ENCODE measurements at places on chromosomes 5 and 9.
A peak's percentile ranks its signal among the peaks of the same experiment; 100 is the strongest.

GRCh38 chr5:159547466-159548195, 217.3 kb upstream of the IL12B start:
- DNase-seq, result no peak

DNA sequence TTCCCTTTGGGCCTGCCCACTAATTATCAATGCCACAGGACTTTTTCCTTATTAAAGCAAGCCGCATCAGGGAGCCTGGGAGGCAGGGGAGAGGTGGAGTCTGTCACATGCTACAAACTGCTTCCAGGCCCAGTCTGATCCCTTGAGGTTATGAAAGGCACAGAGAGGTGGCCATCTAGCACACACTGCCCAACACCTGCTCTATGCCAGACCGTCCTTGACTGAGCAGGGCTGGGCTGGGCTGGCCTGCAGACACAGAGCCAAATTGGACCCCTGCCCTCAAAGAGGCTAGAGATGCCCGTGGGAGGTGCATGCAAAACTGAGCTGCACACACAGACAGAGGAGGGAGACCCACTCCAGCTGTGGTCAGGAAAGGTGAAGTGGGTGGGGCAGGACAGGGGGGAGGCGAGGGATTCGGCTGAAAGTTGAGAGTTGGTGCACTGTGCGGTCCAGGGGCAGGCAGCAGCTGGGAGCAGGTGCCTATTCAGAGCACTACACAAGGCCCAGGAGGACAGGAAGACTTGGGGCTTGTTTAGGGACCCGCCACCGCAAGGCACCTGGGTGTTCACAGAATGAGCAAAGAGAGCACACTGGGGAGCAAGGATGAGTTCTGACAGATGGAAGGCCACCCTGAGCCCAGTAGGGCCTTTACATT, 36.4 kb upstream of the TCF7 start:
- DNase-seq, result no peak

DNA sequence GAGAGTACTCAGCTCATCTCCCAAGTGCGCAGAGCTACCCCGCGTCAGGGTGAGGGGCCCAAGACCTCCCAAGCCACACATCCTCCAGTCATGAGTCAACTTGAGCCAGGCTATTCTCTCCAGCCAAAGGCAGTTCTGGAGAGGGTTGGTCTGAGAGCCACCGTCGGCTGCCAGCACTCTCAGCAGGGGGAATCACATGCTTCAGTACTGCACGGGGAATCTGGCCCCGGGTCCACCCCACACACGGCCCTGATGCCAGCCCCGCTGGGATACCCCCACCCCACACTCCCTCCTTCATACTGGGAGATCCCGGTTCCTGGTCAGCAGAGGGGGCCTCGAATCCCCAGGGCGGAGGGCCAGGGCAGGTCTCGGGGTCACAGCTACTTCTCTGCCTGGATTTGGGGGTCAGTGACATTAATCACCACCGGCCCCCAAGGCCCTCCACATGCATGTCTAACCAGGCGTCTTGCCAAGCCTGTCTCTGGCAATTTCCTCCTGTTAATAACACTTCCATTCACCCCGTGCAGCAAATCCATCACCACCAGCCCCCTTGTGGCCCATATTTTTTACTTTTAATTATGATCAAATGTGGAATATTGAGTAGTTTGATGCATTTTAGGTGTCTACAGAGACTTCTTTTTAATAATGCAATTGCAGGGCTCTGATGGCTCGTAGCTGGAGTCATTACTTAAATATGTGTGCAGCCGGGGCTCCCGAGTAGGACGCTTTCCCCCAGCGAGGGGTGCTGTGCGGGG, 102.9 kb upstream of the PPP1R26 start:
- peak; percentile 46 for DNase-seq

- DNase-seq, result no peak
Observed at GRCh38 chr9:130948266-130948665, 9.2 kb upstream of the FIBCD1 start.

- DNase-seq, result no peak
Observed at GRCh38 chr5:73626814-73627313, 868 bp downstream of the ARHGEF28 start.

DNA sequence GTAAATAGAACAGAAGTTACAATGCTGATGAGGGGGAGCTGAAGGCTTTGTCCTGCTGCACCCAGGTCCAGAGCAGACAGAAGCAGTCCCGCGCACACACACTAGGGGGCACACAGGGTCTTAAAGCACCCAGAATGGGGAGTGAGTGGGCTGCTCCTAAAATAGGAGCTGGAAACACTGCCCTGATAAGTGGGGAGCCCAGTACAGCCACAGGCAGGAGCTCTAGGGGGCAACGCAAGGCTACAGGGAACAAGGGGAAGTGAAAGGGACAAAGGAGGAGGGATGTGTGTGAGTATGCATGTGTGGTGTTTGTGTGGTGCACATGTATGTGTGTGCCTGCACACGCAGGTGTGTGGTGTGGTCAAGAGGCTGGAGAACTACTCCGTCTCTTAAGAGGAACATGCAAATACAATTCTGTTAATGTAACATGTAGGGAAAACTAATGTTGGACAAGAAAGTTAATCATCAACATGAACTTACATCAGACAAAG, 191.5 kb downstream of the ROR2 start:
- DNase-seq, result peak; percentile 20

GRCh38 chr9:110241260-110241857, 14.9 kb downstream of the TXN start:
- DNase-seq, result no peak

GRCh38 chr9:129735546-129735945, 17.3 kb downstream of the PTGES start:
- DNase-seq, result no peak

- DNase-seq, result no peak
Observed at GRCh38 chr5:14396737-14397136, 184.9 kb upstream of the OTULINL start.

- DNase-seq, result no peak
Observed at GRCh38 chr9:117459913-117460312, 45.1 kb upstream of the ASTN2 start.

DNA sequence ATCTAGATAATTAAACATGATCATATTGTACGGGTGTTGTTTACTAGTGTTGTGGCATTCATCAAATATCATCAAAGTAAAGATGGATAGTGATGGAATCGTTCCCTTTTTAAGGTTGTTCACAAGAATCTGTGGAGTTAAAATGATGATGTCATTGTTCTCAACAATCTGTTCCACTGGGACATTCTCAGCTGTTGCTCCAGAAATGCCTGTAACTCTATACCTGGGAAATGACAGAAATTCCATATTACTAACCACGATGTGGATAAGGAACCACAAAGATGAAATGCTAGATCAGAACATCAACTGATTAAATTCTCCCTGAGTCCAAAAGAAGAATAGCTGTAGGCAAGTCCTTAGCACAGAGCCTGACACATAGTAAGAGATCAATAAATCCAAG, 38.0 kb downstream of the RIGI start:
- no peak for DNase-seq

GRCh38 chr5:138352722-138353559, 456 bp downstream of the KDM3B start:
- no peak for DNase-seq

GRCh38 chr9:82961504-82962125, 101.3 kb downstream of the RASEF start:
- DNase-seq, result peak; percentile 89

GRCh38 chr5:80566711-80567259, 3.3 kb downstream of the ANKRD34B start:
- no peak for DNase-seq

DNA sequence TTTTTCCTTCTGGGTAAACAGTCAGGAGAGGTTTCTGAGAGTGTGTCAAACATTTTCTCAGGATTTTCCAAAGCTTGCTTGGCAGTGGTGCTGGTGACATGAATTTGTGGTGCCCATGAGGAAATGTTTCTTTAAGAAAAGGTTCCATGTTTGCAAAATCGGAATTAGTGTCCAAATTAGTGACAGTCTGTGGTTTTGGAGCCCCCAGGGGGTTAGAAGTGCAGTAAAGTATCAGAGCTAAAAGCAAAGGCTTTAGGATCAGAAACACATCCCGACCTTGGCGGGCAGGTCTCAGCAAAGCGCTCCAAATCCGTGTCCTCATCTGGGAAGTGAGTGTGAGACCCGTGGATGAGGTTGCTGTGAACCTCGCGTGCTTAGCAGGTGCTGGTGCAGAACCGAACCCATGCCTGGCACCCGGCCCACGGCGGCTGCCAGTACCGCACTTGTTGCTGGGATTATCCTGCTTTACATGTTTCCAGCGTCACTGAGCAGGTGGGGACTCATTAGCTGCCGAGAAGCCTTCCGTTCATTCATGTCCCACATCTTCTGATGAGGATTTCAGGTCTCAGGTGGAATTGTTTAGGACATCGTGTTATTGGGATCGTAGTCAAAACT, 70.8 kb upstream of the COL5A1 start:
- no peak for DNase-seq

DNA sequence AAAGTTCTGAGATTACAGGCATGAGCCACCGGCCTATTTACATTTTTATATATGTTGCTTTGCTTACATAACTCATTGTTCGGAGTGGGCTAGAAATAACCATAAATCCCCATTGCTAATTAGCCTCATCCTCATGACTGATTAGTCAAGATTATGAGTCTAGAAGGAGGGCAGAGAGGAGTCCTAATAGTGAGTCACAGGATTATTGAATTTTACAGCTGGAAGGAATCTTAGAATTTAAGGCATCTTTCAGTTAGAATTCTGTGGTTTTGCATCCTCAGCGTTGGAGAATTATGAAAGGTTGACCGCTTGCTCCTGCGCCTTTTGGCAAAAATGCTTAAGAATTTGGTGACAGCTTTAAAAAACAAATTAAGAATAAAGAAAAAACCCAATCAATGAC, 2.6 kb upstream of the PBX3 start:
- no peak for DNase-seq

DNA sequence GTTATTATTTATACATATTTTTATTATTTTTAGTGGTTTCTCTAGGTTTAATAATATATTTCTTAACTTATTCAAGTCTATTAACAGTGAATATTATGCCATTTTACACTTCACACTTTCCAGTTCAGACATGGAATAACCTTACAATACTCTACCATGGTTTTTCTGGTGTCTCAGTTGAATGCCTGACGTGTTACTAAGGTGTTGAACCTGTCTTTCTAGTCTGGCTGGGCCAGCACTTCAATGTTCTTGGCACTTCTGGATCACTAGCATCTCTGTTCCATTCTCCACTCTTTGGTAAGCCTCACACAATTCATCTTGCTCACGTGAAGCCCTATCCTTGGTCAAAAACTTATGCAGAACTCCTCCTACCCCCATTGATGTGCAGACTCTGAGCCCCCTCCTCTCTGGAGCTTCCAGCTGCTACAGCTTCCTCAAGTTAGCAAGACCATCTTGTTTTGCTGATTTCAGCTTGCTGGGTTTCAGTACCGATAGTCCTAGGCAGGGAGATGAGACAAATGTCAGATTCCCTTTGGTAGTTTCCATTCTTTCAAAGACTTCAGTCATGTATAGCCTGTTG, 243.1 kb downstream of the FBXO4 start:
- DNase-seq, result no peak

DNA sequence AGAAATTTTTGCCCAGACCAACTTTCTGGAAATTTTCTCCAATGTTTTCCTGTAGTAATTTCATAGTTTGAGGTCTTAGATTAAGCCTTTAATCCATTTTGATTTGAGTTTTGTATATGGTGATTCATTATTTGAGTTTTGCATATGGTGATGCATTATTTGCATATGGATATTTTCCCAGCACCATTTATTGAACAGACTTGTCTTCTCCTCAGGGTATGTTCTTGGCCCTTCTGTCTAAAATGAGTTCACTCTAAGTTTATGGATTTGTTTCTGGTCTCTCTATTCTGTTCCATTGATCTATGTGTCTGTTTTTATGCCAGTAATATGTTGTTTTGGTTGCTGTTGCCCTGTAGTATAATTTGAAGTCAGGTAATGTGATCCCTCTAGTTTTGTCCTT, 139.3 kb downstream of the SLC25A46 start:
- DNase-seq, result no peak

- DNase-seq, result no peak
Observed at GRCh38 chr5:53482717-53483638, 2.5 kb downstream of the FST start.

GRCh38 chr5:6759401-6759800, 46.2 kb downstream of the TENT4A start:
- DNase-seq, result no peak

DNA sequence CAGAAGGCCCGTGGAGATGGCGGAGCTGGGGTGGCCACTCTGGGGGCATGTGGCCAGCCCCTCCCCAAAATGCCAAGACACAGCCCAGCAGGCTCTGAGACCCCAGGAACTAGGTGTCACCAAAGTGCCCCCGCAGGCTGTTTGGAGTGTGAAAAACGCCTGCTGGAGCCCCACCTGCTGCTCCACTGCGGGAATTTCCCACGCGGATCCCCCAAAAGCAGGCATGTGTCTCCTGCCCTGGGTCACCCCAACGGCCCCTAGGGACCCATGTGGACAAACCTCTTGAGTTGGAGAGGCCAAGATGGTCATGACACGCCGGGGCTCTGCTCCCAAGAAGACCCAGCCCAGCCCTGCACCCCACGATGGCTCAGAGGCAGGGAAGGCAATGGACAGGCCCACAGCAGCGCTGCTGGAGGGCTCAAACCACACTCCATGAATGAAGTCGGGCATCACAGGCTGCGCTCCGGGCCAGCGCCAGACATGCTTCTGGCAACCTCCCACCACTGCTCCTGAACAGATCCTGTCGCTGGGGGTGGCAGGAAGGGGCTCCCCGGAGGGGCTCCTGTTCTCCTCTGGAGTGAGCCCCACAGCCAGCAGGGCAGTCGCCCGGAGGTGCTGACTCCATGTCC, 15.3 kb downstream of the NOTCH1 start:
- DNase-seq, result no peak

GRCh38 chr5:56983593-56984361, 31.9 kb upstream of the MIER3 start:
- DNase-seq, result no peak

DNA sequence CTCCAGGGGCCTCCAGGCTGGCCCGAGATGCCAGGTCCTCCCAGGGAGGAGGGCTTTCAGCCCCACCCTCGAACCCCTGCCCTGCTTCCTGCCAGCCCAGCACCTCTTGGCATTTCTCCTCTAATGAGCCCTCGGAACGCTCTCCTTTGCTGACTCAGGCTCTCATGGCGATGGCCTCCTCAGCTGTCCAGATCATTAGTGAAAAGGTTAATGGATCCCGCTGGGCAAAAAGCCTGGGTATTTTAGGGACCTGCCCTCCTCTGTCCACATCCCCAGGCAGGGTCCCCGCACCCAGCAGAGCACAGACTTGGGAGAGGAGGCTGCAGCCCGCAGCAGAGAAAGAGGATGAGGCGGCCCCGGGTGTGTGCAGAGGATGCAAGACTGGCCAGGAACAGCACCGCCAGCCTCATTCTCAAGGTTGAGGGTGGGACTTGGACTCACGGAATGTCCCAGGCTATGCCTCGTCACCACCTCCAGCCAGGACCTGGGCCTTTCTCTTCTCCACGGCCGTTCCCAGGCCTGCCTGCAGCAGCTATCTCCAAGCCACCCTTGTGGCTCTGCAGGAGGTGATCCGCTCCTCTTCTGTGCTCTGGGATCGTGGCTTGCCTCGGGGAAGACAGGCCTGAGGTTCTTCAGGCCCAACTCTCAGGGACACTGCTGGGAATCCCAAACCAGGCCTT, 23.0 kb upstream of the ADAMTS2 start:
- DNase-seq, result no peak
